ENCODE measurements at places on chromosomes 2 and 18.

- DNase-seq = no peak
Observed at GRCh38 chr2:26507088-26507487, 29.2 kb upstream of the OTOF start.

- DNase-seq = peak; percentile 21
Observed at GRCh38 chr2:196453613-196454047, 185.9 kb upstream of the CCDC150 start.

DNA sequence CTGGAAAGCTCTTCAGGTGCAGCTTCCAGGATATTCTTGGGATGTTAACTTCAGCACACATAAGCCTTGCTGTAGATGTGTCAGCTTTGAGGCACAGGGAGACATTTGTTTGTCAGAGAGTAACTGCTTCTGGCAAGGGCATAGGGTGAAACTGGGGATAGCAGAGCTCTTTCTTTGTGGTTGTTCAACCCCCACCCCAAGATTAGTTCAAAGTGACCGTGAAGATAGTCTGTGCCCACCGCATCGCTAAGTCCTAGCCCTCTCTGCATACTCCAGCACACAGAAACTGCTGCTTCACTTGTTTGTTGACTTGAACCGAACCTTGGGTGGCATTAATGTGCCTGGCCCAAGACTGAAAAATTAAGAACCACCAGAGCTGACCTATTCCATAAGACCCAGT is 1.4 kb downstream of the SLC14A1 start:
- no peak for DNase-seq

GRCh38 chr18:6734726-6735430 is 5.4 kb downstream of the ARHGAP28 start:
- no peak for DNase-seq

- no peak for DNase-seq
Observed at GRCh38 chr2:240211598-240212424, 71.4 kb upstream of the OTOS start.

GRCh38 chr2:23697256-23698075 is 229.5 kb downstream of the ATAD2B start:
- no peak for DNase-seq

GRCh38 chr2:203019142-203019541 is 4.5 kb downstream of the NBEAL1 start:
- DNase-seq = no peak

DNA sequence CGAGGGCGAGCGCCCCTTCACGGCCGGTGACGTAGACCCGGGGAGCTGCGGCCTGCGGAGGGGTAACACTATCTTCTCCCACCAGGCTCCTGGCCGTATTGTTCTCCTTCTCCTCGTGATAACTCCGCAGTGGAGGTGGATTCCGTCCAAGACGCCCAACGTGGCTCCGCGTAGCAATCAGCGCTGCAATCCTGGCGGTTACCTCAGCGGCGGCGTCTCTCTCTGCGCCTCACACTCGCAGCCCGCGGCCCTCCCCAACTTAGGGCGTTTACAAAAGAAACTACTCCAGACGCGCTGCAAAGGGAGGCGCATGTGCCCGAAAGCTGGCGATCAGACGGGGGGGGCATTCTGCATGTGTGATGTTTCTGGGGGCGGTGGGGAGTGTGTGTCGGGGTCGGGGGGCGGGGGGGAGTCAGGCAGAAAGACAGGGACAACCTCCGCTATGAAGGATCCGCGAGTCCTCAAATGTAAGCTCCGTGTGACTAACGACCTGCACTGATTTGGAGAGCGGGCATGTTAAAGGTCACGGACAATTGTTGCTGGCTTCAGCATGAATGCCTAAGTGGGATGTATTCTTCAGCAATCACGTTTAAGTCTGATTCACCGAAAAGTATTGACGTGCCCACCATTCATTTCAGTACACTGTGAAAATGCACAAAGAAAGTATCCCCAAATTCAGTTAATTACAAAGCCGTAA is 1.3 kb upstream of the ZNF516 start:
- DNase-seq = no peak

GRCh38 chr2:179252423-179252822 is 12.2 kb downstream of the SESTD1 start:
- no peak for DNase-seq

DNA sequence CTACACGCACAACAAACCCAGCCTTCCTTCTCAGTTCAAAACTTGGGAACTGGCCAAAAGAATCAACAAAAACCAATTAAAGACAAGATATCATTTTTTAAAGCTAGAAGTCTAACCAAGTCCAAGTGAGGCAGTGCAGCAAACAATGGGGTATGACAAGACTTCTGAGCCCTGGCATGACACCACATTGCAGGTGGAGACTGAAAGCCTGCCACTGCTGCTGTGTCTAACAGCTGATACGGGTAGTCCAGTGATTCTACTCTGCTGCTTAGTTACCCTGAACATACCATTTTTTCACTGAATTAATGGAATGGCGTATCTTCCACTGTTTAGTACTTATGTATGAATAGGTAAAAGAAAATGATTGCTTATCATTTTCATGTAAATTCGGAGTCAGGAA is 47.4 kb upstream of the KIDINS220 start:
- no peak for DNase-seq

DNA sequence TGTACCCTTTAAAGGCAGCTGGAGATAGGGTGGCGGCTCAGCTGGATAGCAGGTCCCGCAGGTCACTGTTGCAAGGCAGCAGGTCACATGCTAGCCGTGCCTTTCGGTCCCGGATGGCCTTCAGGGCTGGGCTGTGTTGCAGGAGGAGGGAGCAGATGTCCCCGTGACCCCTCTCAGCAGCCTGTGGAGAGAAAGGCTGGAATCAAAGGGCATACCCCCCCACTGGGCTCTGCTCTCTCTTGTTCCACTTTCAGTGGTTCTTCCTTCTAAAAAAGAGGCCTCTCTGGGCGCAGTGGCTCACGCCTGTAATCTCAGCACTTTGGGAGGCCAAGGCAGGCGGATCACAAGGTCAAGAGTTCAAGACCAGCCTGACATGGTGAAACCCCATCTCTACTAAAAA is 4.4 kb upstream of the ANKRD23 start:
- DNase-seq = no peak

DNA sequence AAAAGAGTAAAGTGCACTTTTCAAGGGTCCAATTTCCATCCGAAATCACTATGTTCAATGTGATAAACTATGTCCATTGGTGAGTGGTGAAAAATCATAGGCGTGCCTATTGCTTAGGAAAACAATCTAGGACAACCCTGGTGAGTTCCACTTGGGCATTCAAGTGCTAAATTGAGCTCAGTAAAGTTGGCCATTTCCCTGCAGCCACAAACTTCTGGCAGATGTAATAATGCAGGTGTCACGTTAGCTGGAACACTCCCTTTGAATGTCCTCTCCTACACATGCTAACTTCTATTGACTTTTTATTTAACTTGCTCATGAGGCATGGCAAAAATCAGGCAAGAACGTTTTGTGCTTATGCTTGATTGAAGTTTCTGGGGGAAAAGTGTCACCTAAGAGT is 67.1 kb downstream of the CPS1 start:
- no peak for DNase-seq

DNA sequence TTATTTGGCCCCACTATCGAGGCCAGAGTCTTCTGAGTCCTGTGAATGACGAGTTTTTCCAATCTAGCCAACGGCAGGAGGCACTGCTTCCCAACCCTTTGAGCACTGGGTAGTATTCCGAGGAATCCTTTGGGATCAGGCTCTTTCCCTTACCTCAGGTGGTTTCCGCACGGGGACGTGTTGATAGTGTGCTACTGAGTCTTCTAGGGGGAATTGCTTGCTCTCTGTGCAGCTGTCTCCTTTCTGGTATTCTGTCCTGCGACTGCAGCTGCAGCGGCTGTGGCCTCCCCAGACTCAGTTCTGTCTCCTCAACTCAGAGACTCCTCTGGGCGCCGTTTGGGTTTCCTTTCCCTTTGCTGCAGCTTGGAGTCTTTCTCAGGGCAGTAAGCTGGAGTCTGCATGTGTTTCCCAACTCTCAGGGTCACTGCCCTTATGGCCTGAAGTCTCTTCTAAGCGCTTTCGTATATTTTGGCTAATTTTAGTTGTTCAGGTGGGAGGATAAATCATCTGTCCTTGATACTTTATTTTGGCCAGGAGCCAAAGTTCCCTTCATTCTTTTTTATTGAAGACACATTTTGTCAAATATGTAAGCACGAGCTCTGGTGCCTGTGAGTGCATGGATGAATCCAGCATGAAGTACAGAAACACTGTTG is 118.4 kb downstream of the MAP4K4 start:
- no peak for DNase-seq

DNA sequence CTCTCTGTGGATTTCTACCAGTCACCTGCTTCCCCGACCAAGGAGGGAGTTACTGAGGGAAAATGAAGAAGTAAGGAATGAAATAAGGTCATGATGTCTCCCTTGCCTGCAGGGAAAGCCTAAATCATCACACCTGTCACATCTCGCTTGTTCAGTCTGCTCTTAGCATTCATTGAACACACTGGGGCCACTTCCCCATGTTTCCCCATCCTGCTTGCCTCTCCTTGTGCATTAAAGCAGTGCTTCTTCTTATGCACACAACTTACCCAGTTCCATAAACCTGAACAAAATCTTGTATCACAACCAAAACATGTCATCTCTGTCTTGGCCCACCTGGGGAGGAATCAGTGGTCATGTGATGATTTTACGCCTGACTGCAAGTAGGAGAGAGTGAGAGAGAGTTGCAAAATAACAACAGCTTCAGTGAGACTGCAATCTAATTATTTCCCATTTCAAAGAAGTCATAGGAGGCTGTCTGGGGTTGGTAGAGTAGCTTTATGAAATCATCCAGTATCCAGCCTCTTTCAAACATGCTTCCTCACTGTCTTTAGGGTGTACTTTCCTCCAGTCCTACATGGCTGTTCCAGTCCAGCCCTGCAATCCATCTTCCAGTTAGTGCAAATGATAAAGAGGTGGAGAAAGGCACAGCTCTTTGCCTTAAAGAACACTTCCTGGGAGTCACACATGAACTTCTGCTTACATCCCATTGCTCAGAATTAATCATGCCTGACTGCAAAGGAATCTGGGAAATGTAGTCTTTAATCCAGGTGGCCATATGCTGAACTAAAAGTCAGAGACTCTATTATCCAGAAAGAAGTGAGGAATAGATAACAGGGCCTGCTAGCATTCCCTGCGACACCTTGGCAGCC is 220.1 kb downstream of the HAUS1 start:
- DNase-seq = no peak

DNA sequence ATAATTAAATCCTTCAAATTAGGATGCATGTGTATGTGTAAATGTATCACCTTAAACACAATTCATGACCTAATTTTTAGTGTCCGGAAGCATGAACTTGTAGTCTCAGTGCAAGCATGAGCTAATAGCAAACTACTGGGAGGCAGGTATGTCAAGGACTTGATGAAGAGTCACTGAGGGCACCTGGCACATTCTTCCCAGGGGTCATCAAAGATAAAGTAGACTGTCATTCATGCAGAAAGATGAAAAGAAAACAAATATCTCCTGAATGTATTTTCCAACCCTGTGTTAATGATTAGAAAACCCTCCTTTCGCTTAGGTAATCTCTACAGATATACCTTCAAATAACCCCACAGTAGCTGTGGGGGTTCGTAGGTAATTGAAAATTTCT is 234.9 kb downstream of the SOCS6 start:
- DNase-seq = no peak

GRCh38 chr2:74831693-74832530 is 2.0 kb upstream of the HK2 start:
- DNase-seq = no peak

DNA sequence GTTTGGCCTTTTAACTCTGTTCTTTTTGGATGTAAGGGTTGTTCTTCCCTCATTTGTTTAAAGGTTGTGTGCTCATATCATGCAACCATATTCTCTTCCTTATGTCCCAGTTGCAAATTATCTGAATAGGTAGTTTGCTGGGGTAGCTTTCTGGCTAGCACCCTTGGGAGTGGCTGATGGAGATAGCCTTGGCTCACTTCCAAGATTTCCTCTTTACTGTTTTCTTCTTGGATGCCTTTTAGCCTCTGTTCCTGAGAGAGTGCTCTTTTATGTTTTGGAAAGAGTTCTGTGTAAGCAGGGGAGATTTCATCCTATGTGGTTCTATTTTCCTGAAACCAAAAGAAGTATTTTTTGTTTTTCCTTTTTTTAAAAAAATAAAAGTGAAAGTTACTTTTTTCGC is 25.4 kb downstream of the USP14 start:
- DNase-seq = no peak

GRCh38 chr2:4258563-4258962 is 555.2 kb downstream of the DCDC2C start:
- no peak for DNase-seq

DNA sequence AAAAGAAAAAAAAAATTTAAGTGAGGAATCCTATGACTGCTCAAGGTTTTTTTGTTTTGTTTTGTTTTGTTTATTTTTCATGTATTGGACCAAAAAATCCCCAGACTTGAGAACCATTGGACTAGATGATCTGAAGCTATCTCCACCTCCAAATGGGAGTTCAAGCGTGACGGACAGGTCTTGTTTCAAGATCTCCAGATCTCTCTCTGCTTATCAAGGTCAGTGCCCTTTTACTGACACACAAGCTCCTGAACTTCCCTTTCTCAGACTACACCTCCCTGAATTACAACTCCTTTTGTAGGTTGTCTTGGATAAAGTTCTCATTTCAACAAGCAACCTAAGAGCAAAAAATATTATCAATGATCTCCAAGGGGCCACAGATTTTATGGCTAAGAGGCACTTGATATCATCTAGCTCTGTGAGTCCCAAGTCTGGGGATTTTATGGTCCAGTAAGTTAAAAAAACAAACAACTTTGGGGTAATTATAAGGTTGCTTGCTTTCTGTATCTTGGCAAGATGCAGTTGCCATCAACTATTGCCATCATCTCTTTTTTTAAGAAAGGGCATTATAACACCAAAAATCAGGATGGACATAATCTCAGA is 396.0 kb upstream of the ATP5MC3 start:
- DNase-seq = no peak

DNA sequence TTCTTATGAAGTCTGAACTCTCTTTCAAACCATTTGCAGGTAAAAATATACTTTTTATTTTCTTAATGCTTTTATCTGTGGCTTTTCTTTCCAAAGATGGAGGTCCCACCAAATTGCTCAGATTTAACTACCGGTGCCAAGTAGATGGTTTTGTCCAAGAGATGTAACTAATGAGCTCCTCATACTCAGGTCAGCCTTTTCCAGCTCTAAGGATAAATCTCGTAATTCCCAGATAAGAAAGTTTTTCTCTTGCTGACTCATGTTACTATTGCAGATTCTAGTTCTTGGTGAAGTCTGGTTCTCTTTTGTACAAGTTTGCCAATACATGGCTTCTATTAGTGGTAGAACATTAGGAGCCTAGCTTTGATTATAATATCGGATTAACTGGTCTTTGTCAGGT is 550.8 kb upstream of the ZNF804A start:
- DNase-seq = no peak
